Stimulated activated CD4-positive, alpha-beta T cell treated with anti-CD3 and anti-CD28 coated beads, Interleukin-15, amount 100 ng/mL, for 48 hours (primary cell): ENCODE measurements at places on chromosomes 12 and 14.

GRCh38 chr14:61713724-61714437 is 18.6 kb downstream of the HIF1A start:
- no peak for DNase-seq

- DNase-seq = no peak
Observed at GRCh38 chr14:25110106-25110505, 60.2 kb upstream of the STXBP6 start.

GRCh38 chr12:85866986-85867776 is 6.9 kb upstream of the NTS start:
- DNase-seq = no peak

DNA sequence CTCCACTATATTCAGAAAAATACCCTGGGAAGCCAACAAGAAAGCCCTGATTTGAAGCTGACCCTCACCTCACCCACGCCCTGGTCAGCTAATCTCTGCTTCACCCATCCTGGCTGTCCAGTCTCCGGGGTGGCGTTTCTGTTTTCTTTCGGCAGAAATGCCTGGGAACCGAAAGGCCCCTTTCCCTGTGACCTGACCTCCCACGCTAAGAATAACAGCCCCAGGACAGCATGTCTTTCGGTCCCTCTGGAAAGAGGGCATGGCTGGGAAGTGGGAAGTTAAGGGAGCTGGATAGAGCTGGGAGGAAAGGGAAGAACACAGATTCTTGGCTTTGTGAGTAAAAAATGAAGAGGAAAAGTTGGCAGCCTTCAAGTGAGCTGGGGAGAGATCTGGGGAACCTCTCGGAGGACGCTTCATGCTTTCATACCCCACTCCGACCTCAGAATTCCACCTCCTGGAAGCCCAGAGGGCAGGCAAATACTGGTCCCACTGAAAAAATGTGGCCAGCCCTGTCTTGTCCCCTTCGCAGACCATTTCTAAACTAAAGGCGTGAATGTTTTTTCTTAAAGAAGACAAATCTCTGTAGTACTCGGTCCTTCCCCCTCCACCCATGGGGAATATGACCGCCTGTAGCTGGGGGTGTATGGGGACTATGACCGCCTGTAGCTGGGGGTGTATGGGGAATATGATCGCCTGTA is 163.0 kb upstream of the FKBP4 start:
- DNase-seq = no peak

GRCh38 chr12:78938341-78939084 is 73.9 kb downstream of the SYT1 start:
- no peak for DNase-seq

GRCh38 chr12:105676694-105677093 is 346.2 kb downstream of the C12orf75 start:
- no peak for DNase-seq

- no peak for DNase-seq
Observed at GRCh38 chr12:129305851-129306250, 452.6 kb downstream of the GLT1D1 start.

DNA sequence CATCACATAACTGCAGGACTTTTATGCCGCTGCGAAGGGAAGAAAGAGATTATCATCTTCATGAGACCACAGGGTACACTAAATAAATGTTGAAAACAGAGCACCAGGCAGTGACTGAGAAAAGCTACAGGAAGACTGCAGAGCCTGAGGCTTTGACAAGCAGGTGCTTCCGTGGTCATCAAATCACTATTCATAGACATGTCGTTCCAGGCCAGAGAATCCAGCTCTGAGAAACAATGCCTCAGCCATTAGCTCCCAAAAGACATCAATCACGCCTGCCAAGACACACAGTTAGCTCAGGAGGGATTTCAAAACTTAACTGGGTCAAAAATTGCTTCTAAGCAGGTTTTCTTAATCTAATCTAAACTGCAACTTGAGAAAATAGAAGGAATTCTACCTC is 47.2 kb upstream of the GARIN6 start:
- DNase-seq = no peak

- peak; percentile 41 for DNase-seq
Observed at GRCh38 chr12:103632554-103633216, 45.6 kb downstream of the STAB2 start.

DNA sequence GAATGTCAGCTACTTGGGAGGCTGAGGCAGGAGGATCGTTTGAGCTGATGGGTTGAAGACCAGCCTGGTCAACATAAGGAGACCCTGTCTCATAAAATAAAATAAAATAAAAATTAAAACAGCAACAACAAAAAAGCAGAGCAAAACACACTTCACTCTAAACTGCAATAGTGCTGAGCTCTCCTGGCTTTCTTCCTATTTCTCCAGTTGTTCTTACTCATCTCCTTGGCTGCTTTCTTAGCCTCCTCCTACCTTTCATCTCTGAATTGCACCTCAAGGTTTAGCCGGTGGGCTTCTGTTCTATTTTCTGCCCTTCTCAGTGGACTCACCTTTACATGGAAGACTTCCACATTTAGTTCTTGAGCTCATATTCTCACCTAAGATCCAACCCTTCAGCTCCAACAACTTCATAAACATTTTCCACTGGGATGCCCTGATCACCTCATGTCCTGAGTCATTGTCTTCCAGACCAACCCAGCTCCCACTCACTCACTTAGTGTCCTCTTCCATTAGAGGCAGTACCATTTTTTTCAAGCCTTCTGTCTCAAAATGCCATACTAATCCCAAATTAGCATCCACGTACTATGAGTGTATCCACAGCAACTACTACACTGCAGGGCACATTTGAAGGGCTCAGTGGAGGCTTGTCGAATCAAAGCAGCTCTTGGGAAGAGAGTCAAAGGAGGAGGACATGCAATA is 41.2 kb upstream of the TMED10 start:
- DNase-seq = no peak

- no peak for DNase-seq
Observed at GRCh38 chr12:89299931-89300330, 52.4 kb downstream of the DUSP6 start.

- no peak for DNase-seq
Observed at GRCh38 chr12:76548222-76548837, 11.2 kb downstream of the OSBPL8 start.

DNA sequence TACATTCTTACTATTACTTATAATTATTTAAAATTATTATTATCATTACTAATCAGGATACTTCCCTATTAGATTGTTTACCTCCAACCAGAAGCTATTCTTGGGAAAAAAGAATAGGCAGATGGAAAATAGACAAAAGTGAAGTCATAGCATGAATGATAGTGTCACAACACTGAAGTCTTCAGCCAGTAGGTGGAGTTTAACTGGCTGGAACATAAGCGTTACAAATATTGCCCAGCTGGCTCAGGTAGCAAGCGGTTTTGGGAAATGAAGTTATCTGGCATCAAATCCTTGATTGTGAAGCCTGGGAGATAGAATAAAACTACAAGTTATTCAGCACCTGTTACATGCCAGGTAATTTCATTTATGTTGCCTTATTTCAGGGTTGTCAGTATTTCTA is 762.9 kb downstream of the C12orf50 start:
- no peak for DNase-seq

- no peak for DNase-seq
Observed at GRCh38 chr14:65079768-65080167, 22.5 kb downstream of the MAX start.

GRCh38 chr12:46265734-46266133 is 3.1 kb downstream of the SLC38A1 start:
- peak; percentile 11 for DNase-seq

- DNase-seq = no peak
Observed at GRCh38 chr12:71566655-71567054, 97.0 kb downstream of the ZFC3H1 start.

DNA sequence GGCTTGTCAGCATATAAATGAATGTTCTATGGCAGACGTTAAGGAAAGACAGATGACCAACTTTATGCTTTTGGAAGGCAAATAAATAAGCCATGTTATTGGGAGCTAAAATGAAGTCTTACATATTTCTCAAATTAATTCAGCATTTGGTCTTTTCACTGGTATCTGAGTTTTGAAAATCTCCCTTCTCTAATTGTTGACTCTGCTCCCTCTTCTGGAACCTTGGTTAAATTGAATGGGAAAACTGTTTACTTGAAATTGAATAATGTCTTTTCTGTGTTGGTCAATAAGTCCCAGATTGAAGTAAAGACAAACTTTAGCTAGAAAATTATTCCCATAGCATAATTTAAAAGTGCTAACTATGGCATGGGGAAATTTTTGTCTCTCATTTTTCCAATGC is 38.7 kb downstream of the LGR5 start:
- DNase-seq = no peak

DNA sequence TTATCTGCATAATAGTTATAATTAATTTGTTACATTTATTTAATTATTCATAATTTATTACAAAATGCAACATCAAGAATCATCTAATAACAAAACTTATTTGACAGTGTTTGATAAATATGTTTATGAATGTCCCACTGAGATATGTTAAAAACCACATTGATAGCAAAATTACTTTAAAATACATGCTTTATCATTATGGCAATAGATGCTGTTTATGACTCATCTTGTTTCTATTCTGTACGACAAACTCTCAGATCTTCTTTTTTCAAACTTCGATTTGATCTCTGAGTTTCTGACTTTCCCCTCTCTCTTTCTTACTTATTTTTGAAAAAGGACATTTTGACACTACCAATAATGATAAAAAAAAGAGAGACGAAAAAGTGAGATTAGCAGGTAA is 56.8 kb upstream of the LRRK2 start:
- no peak for DNase-seq

DNA sequence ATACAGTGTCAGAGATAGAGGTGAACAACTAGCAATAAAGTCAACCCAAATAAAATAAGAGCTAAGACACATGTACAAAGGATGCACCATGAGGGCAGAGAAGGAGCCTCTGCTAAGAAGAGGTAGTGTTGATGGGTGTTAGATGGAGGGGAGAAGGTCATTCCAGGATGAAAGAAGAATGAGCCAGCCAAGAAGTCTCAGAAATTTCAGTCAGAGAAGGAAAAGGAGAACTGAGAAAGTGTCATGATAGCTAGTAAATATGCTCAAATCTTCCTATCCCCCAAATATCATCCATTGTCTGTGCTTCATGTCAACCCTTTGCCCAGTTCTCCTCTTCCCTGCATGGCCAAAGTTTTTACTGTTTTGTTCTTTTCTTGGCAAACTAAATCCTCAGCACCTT is 225.2 kb upstream of the BTG1 start:
- no peak for DNase-seq

GRCh38 chr12:49201595-49202295 is 12.9 kb upstream of the TUBA1A start:
- no peak for DNase-seq

DNA sequence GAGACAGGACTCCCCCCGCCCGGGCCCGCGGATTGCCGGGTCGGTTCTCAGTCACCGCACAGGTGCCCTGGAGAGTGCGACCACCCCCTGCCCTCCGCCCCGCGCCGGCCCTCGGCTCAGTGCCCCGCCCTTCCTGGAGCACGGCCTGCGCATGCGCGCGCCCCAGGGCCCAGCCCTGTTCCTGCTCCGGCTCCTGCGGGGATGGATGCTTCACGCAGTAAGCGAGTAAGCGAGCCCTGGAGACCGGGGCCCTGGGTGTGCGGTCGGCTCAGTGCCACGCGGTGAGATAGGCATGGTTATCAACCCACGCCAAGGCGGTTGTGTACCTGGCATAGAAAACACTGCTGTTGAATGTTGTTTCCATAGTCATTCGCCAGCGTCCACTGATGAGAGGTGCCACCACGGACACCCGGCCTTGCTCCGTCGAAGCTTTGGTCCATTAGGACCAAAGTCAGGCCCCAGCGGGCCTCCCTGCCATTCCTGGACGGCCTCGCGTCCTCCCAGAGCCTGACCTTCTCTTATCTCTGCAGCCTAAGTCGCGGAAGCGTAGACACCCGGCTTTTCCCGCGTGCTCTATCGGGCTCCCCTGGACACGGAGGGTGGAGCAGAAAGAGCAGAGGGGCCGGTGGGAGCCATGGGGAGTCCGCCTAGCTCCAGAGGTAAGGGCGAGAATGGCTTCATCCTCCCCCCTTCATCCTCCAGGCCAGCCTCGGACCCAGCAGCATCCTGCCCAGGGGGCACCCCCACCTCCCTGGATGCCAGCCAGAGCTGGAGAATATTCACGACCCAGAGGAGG is 90.6 kb downstream of the PAPOLA start:
- DNase-seq = peak; percentile 36

- DNase-seq = no peak
Observed at GRCh38 chr14:80087411-80087810, 123.9 kb downstream of the DIO2 start.

GRCh38 chr12:106282457-106283097 is 20.0 kb upstream of the TCP11L2 start:
- DNase-seq = no peak

- no peak for DNase-seq
Observed at GRCh38 chr12:50568338-50569091, 63.7 kb downstream of the DIP2B start.

- DNase-seq = no peak
Observed at GRCh38 chr12:3655328-3655900, 97.5 kb downstream of the CRACR2A start.

GRCh38 chr14:22560662-22561365 is 28.2 kb downstream of the DAD1 start:
- DNase-seq = no peak

GRCh38 chr12:93753285-93753684 is 76.1 kb downstream of the CRADD start:
- no peak for DNase-seq

DNA sequence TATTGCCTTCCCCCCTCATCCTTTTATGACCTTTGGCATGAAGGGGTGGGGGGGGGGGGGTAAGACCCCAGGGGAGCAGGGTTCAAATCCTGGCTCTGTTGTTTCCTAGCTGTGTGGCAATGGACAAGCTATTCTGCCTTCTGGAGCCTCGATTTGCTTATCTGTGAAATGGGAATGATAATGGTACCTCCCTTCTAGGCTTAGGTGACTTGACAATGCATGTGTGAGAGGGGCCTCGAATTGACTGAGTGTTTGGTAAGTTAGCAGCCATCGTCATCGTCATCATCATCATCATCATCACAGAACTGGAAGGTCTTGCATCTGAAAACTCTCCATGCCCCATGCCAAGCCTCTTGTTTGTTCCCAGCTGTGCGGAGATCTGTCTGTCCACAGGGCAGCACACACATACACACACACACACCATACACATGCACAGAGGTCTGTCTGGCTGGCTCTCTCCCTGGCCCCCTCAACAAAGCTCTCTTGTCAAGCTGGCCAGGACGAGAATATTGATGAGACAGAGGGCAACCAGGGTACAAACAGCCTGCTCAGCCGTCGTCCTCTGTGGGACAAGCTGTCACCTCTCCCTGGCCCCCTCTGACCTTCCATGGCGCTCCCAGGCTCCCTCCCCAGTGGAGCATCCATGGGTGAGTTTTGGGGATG is 5.9 kb upstream of the SDS start:
- DNase-seq = no peak

GRCh38 chr12:27530157-27530922 is 6.3 kb downstream of the PPFIBP1 start:
- no peak for DNase-seq
